ENCODE measurements at places on chromosomes 4 and X.

DNA sequence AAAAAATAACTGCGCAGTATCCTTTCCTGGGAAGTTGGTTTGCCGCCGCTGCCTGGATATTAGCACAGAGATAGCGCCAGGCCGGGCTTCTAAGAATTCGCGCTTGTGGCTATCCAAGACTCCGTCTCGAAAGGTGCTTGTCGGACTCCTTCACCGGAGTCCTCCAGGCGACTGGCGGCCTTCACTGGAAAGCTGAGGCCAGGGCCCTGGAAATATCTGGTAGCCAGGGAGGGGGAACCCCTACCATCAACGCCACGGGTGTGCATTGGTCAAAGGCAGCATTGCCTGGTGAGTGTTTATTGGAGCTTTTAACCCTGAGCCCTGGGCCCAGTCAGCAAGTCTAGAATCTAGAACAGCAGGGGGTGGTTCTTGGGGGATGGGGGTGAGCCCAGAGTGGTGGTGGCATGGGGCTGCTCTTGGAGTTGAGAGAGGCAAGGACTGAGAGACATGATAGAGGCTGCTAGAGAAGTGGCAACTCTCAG, 577 bp upstream of the PIM2 start:
- DNase-seq: no peak

- DNase-seq: no peak
Observed at GRCh38 chr4:19700992-19701391, 550.7 kb upstream of the SLIT2 start.

- DNase-seq: no peak
Observed at GRCh38 chr4:7515390-7515902, 80.7 kb upstream of the PSAPL1 start.

DNA sequence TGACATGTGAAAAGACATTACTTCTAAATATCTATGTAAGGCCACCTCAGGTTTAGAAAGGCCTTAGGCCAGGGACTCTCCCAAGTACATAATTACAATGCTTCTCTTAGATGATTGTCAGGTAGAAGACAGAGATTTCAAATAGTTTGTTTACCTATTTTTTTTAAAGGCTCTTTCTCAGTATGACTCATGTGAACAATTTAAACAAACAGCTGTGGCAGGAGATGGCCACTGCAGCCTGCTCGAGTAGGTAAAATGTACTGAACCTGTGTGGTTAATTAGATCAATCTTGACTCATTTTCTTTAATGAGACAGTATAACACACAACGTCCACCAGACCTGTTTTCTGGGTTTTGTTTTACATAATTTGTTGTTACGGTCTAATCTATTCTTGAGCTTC, 50.2 kb downstream of the LEF1 start:
- no peak for DNase-seq

GRCh38 chr4:52836678-52837077, 25.4 kb upstream of the RASL11B start:
- DNase-seq: no peak

- no peak for DNase-seq
Observed at GRCh38 chr4:120005076-120005475, 61.6 kb downstream of the MAD2L1 start.

DNA sequence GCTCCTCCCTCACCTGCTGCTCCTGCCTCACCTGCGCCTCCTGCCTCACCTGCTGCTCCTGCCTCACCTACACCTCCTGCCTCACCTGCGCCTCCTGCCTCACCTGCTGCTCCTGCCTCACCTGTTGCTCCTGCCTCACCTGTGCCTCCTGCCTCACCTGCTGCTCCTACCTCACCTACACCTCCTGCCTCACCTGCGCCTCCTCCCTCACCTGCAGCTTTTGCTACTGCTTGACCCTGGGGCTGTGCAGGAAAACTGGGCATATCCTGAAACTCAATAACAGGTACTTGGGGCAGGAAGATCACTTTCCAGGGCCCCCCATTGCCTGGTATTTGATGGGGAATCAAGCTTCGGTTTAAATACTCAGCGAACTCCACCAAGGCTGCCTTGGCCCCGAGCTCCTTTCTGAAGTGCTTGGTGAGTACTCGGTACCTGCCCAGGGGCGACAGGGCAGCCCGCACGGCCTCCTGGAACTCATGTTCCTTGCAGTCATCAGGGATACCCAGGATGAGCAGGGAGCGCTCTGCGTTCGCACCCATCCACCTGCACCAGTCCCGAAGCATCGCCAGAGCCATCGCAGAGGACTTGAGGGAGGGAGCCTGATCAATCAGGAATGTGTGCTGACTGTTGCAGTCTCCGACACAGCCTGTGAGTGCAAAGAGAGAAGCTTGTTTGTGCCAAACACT, 2.7 kb downstream of the PNMA6E start:
- DNase-seq: no peak

DNA sequence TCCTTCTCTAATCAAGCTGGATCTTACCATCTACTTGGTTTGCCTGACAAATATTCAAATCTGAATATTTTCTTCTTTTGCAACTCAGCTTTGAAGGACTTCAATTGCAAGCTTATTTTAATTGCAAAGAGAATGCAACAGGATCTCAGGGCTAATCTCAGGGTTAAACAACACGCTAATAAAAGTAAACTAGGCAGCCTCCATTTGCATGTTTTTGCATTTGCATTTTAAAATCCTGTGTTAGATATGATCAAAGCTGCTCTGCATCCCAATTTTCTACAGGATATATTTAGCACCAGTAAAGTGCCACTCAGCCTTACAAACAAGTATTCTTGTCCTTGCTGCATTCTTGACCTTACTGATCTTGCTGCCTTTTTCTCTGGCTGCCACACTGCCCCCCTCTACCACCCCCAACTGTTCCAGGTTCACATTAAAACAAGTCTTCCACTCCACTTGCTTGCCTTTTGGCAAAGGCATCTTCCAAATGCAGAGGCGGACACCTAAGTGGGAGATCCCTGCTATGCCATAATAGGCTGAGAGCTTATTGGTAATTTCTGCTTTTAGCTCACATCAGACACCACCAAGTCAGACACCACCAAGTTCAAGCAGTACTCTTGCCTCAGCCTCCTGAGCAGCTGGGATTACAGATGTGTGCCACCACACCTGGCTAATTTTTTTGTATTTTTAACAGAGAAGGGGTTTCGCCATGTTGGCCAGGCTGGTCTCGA, 48.1 kb downstream of the GPRIN3 start:
- DNase-seq: no peak

- DNase-seq: no peak
Observed at GRCh38 chrX:38847206-38847902, 46.1 kb downstream of the MID1IP1 start.

GRCh38 chr4:85968945-85969819, 390.7 kb downstream of the MAPK10 start:
- DNase-seq: peak; percentile 29

GRCh38 chr4:123674762-123675465, 278.3 kb downstream of the SPRY1 start:
- DNase-seq: no peak

- peak; percentile 14 for DNase-seq
Observed at GRCh38 chr4:5051278-5052203, at the start of gene STK32B. Gene STK32B (plus strand): TSS chr4:5051480.

- DNase-seq: no peak
Observed at GRCh38 chrX:20019672-20020365, 29.0 kb upstream of the BCLAF3 start.

DNA sequence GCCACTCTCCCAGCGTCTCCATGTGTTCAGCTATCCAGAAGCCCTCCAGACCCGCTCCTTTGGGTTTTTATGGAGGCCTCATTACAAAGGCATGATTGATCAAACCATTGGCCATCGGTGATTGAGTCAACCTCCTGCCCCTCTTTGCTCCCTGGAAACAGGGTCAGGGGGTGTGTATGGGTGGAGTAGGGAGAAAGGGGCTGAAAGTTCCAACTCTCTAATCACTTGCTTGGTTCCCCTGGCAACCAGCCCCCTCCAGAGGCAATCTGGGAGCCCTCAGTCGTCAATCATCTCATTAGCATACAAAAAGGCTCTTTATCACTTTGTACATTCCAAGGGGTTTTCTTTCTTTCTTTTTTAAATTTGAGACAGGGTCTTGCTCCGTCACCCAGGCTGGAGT, 2.3 kb downstream of the TRIM2 start:
- no peak for DNase-seq

GRCh38 chr4:42404001-42404400, 6.7 kb downstream of the SHISA3 start:
- DNase-seq: no peak

DNA sequence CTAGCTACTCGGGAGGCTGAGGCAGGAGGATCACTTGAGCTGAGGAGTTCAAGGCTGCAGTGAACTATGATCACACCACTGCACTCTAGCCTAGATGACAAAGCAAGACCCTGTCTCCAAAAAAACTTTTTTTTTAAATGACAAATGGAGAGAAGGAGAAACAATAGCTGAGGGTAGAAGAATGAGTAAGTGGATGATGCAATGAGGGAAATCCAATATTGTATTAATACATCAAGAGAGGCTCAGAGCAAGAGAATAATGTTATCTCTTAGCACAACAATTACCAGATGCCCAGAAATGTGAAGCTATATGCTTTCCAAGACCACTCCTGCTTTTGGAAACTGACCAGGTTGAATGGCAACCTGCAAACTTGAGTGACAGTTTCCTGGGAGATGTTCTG, 19.9 kb upstream of the GPR173 start:
- DNase-seq: no peak

DNA sequence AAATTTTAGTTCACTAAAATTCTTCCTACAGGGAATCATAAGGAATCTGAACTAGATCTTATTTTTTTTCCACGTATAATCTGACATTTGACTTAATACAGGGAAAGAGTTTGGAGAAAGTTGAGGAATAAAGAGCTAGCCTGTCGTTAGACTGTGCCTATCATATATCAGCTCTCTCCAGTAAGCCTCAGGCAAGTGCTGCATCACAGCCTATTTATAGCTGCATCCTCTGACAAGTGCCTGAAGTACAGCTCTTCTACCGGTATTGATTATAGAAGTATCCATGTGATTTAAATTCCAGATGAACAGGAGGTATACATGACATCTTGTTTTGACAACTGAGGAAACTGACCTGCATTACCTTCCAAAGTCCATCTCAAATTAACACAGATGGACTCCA, 248.9 kb downstream of the TLL1 start:
- DNase-seq: no peak

GRCh38 chrX:110944311-110944750, 148.7 kb upstream of the CHRDL1 start:
- no peak for DNase-seq

- no peak for DNase-seq
Observed at GRCh38 chr4:150173432-150173861, 95.2 kb downstream of the DCLK2 start.

DNA sequence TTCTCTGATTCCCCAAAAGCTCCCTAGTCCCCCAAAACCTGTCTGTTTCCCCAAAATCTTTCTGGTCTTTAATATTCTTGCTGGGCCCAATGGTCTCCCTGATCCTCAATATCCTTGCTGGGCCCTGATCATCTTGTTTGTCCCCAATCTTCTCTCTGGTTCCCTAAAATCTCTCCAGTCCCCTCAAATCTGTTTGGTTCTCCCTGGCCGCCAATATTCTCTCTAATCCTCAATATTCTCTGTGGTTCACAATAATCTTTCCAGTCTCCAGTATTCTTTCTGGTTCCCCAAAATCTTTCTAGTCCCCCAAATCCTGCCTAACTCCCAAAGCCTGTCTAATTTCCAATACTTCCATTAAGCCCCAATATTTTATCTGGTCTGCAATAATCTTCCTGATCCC, 18.5 kb downstream of the P2RY8 start:
- DNase-seq: no peak

DNA sequence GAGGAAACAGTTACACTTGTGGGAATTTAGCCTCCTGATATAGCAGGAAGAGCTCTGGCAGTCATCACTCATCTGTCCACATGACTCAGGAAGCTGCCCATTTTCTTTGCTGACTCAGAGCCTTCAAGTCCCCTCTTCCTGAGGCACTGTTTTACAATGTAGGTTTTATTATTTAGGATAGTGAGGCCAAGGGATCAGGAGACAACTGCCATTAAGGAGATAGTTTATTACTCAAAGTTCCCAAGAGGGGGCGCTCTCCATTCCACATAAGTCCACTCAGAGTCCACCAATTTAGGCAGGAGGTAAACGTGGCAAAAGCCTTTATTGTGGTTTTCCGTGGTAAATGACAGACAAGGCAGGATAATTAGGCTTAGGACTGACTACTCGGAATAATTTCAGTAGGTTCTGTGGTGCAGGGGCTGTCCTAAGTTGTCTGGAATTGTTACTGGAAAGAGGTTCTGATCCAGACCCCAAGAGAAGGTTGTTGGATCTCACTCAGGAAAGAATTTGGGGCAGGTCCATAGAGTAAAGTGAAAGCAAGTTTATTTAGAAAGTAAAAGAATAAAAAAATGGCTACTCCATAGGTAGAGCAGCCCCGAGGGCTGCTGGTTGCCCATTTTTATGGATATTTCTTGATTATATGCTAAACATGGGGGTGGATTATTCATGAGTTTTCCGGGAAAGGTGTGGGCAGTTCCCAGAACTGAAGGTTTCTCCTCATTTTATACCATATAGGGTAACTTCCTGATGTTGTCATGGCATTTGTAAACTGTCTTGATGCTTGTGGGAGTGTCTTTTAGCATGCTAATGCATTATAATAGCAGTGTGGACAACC, 96.0 kb upstream of the RAB40AL start:
- no peak for DNase-seq

GRCh38 chr4:2800691-2801596, 8.1 kb downstream of the SH3BP2 start:
- no peak for DNase-seq

Data from SHP77 (cell line).